Stimulated activated CD4-positive, alpha-beta T cell treated with anti-CD3 and anti-CD28 coated beads, TNF-alpha, amount 100 ng/mL, for 24 hours (primary cell): ENCODE measurements at places on chromosomes 1 and 21.

- DNase-seq: no peak
Observed at GRCh38 chr1:40872276-40872675, 10.1 kb upstream of the CITED4 start.

GRCh38 chr1:94646786-94647555 is 105.4 kb upstream of the F3 start:
- DNase-seq: no peak

GRCh38 chr1:67274623-67275325 is 32.9 kb upstream of the IL12RB2 start:
- no peak for DNase-seq

- no peak for DNase-seq
Observed at GRCh38 chr1:153253693-153254092, 5.8 kb upstream of the LORICRIN start.

- no peak for DNase-seq
Observed at GRCh38 chr1:161921990-161922389, 101.7 kb downstream of the OLFML2B start.

- no peak for DNase-seq
Observed at GRCh38 chr1:241847540-241847795, 536 bp upstream of the EXO1 start.

GRCh38 chr1:111227434-111227833 is at the start of gene CHI3L2:
CHI3L2 (plus strand) TSS chr1:111227713; CDS start chr1:111227730, 17 bp downstream.
- DNase-seq: no peak

DNA sequence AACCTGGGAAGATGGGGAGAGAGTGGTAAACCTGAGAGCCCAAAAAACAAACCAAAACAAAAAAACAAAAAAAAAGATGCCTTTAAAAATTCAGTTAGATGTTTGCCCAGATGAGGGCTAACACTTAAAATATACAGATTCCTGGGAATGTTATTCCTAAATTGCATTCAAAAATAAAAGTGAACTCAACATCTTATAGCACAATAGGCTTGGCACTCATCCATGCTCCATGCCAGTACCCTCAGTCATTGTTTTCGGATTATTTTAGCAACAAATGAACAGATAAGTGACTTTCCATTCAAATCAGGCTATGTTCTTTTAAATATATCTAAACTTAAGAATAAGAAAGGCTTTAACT is 3.7 kb downstream of the ATP1A1 start:
- DNase-seq: no peak

DNA sequence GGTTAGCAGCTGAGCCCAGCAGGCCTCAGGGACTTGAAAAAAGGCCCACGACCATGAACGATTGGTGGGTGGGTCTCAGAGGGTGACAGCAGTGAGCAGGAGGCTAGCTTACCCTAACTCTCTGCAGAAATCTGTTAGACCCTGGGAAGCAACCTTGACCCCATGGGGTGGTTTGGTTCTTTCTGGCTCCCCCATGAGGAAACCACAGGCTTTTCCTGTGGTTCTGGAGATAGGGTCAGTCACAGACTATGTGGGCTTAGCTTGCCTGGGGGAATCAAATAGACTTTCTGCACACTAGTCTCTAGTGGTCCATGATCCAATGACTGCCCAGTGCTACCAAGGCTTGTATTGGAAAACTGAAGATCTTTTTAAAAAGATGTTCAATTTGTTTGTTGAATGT is 118.1 kb downstream of the PLXNA2 start:
- DNase-seq: no peak

DNA sequence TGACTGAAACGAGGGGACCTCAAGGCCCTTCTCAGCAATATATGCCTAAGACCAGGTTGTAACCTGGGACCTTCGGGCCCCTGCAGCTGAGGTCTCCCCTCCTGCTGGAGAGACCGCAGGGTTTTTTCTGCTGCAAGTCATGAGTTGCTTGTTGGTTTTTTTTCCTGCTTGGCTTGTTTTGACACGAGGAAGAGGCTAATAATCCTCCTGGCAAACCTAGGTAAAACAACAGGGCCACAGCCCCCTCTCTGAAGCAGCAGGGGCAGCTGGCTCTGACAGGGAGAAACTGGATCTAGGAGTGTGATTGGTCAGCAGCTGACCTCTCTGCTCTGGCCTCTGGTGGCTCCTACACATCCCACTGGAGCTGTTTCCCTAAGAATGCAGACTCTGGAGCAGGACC is 69.0 kb downstream of the CD34 start:
- no peak for DNase-seq

DNA sequence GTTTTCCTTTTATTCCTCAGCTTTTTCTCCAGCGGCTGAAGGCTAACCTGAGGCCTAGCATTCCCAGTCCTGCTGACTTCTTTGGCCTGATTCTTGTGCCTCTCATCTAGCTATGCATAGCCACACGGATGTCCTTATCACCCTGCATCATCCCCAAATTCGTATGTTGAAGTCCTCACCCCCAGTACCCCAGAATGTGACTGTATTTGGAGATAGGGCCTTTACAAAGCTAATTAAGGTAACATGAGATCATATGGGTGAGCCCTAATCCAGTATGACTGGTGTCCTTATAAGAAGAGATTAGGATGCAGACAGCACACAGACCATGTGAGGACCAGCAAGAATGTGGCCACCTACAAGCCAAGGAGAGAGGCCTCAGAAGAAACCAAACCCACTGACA is 44.6 kb downstream of the CDCP2 start:
- no peak for DNase-seq

- DNase-seq: no peak
Observed at GRCh38 chr1:183227422-183228346, 41.6 kb downstream of the LAMC2 start.

GRCh38 chr1:93501399-93501798 is 53.5 kb downstream of the FNBP1L start:
- no peak for DNase-seq

- no peak for DNase-seq
Observed at GRCh38 chr1:66452982-66453381, 81.0 kb upstream of the SGIP1 start.

DNA sequence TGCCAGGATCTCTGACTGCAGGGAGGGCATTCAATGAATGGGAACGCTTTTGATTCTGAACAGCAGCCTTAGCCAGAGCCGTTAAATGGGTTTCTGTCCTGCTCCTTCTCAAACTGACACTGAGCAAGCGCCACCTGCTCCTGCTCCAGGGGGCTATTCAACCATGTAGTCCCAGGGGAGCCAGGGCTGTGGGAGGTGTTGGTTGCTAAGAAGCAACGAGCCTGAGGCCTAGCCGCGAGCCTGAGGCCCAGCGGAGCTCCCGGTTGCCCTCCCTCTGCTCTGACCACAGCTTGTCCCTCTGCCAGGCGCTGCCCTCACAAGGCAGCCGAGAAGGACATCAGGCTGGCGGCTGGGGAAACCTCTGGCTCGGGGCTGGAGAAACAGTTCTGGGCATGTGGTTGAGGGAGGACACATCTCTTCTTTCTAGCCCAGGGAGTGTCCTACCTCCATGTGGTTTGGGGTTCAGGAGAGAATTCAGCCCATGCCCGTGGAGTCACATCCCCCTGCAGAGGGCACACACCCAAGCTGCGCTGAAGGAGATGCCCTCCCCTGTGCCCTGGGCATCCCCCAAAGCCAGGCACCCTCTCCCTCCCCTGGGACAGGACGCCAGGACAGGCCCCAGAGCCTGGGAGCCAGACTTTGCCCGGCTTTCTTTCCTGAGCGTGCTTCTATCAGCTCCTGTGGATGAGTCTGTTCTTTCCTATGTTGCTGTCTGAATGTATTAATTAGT is 18.0 kb downstream of the PCP4 start:
- no peak for DNase-seq

DNA sequence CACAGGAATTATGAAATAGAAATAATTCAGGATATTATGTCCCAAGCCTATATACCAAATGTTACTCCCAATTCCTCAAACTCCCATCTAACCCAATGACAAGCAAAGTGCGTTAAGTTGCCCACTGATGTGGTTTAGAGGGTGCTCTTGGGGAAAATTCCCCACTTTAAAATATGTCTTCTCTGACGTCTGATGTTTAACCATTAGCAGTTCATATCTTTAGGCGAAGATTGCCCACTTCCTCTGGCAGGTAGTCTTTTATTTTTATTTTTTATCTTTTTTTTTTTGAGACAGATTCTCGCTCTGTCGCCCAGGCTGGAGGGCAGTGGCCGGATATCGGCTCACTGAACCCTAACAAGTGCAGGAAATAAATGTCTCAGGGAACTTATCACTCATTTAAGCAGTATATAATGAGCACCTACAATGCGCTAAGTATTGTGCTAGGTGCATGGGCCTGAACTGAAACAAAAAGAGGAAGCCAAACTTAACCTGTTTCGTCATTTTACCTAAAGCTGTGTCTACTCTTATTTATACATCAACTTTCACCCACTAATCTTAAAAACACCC is 1.3 kb upstream of the LYST start:
- DNase-seq: no peak

- no peak for DNase-seq
Observed at GRCh38 chr1:220983877-220984635, 104.8 kb downstream of the HLX start.

DNA sequence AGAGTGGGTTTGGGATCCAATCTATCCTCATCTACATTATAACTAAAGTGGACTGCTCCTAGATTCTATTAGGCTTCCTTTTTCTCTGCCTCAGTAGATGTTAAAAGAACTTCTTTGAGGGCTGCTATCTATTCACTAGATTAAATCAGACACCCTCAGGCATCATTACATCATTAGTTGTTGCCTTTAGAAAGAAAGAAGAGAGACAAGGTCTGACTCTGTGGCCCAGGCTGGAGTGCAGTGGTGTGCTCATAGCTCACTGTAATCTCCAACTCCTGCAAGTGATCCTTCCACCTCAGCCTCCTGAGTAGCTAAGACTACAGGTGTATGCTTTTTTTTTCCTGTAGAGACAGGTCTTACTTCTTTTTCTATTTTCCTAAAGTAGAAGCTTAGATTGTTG is 71.1 kb upstream of the EXO1 start:
- no peak for DNase-seq

DNA sequence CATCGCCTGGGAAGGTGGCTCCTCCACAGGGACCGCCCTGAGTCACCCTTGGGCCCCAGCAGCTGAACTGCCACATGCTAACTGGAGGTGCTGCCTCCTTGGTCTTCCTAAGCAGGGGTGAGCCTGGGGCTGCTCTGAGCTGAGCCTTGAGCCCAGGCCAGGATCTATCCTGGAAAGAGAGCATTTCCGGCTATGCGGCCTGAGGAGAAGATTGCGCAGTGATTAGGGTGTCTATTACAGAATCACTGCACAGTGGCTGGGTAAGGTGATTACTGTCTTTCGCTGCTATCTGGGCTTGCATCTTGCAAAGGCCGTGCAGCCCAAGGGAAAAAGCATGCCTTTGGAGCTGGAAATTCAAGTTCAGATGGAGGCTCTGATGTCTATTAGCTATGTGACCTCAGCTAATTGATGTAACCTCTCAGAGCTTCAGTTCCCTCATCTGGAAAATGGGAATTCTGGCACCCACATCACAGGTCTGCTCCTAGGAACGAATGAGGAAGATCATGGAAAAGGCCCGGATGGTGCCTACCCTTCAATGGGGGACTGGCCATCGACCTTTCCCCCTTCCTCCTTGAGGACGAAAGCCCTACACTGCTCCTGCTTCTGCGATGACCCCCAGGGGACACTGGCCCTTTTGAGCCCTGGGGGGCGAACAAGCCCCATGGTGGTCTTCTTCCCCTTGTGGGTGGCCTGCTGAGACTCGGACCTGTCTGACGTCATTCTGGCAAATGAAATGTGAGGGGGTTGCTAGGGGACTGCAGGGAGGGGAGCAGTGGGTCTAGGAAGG is 38.0 kb downstream of the GPR161 start:
- no peak for DNase-seq

GRCh38 chr21:42079008-42079938 is 8.2 kb downstream of the UMODL1 start:
- DNase-seq: no peak

DNA sequence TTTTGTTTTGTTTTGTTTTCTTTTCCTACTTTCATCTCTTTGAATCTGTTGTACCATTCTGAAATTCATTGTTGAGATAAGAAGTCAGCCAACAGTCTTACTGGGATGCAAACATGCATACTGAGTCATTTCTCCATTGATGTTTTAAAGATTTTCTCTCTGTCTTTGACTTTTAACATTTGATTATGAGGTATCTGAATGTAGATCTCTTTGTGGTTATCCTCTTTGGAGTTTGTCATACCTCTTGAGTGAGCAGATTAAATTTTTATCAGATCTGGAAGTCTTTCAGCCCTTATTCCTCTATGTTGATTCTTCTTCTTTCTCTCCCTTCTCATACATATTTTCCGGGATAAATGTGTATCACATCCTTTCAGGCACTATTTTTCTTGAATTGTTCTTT is 406.9 kb upstream of the NCAM2 start:
- DNase-seq: no peak

DNA sequence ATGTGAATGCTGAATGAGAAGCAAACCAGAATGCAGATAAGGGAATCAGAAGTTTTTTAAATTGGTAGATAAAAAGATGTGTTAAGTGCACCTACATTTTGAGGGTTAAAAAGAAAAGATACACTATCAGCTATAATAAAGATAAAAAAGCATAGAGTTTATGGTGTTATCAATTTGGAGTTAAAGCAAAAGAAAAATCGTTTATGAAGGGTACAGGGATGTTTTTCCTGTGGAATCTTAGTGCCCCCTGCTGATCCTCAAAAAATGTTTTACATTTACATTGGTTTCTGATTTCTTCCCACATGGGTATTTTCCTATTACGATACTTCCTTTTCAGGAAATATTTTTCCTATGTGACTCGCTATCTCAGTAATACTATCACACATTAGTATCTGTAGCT is 293.5 kb downstream of the MRPL39 start:
- DNase-seq: no peak

DNA sequence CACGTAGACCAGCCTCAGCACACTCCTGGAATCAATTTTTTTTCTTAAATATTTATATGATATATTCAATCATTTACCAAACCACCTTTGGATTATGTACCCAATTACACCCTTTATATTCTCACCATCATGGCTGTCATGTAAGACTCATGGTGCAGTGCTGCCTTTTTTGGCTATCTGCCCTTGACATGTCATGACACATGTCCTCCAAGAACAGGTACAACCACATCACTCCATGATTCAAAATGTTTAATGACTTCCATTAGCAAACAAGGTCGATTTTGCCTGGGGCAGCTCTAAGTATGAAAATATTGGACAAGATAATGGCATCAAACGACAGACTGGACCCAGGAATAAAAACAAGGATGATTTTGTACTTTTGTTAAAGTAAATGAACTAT is 861.1 kb upstream of the ADAMTS5 start:
- DNase-seq: no peak

DNA sequence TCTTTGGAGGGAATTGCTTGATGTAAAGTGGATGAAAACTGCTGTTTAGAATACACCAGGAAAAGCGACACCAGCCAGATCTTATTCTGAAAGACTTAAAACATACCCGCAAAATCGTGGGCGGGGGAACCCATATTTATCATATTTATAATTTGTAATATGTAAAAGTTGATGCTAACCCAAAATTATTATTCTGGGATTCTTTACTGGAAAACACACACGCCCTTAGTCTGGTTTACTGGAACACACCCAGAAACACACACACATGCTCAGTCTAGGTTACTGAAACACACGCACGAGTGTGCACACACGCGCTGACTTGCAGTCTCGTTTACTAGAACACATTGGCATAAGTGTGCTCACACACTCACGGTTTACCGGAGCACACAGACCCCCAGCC is 32.5 kb downstream of the ATP5PO start:
- no peak for DNase-seq

GRCh38 chr1:104919188-104919587 is 1169.5 kb downstream of the AMY1C start:
- DNase-seq: no peak
